ENCODE measurements at places on chromosomes 7 and 10.

DNA sequence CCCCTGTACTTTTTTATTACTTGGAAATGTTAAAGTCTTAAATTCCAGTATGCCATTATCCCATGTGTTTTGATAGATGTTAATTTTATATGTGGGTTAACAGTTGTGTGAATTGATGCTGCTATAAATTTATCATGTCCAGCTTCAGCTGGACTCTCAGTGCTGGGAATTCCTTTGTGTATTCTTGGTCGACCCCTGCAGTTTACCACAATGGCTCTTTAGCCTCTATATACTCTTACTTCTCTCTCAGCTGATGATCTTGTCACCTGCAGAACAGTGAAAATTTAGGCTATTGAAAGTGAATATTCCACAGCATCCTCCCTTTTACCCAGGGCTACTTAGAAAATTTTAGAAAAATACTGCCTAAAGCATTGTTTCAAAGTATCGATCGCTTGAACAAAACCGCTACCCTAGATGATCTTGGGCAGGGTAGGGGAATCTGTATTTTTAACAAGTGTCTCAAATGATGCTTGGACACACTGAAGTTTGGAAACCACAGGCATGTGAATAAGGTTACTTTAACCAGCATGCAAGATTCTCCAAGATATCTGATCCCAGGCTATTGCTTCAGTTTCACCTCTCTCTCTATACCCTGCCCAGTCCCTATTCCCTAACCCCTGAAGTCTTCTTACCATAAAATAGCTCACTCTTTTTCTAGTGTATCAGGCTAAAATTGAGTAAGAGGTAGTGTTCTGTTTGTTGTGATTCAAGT is 25.4 kb downstream of the LCOR start:
- no peak for DNase-seq

GRCh38 chr7:120933475-120933874 is 17.1 kb upstream of the ING3 start:
- DNase-seq: no peak

GRCh38 chr10:106185951-106186350 is 978.6 kb downstream of the SORCS1 start:
- DNase-seq: no peak

GRCh38 chr10:65791979-65792378 is 1133.9 kb upstream of the LRRTM3 start:
- DNase-seq: no peak

DNA sequence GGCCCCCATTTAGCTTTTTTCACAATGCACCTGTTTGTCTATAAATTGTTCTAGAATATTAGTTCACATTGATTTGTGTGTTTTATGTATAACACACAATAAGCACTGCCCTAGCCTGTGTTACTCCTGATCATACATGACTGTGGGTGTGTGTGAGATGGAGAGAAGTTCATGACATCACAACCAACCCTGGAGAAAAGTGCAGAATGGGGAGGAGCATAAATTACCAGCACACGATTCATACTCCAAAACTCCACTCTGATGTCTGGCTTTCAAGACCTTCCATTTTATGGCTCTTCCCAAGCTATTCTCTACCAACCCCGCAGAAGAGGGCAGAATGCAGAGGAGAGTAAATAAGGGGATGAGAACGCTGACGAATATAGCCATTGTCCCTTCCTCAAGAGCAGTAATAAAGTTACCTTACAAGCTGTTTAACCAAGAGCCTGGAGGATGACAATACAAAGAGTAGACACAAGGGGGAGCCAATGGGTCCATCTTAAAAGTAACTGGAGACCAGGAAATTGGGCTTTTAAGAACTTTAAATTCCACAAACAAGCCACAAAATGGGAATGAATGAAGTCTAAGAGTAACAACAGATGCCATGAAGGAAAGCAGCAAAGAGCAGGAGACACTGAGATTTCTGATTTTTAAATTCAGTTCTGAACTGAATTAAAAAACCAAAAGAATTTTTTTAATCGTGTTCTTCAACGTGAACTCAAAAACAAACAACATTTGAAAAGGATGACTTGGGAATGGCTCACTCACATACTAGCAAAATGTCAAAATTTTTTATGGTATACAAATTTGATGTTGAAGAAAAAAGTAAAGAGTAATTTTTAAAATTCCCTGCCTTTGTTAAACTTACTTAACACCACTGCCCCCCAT is 159.6 kb downstream of the PARD3 start:
- peak; percentile 100 for DNase-seq

DNA sequence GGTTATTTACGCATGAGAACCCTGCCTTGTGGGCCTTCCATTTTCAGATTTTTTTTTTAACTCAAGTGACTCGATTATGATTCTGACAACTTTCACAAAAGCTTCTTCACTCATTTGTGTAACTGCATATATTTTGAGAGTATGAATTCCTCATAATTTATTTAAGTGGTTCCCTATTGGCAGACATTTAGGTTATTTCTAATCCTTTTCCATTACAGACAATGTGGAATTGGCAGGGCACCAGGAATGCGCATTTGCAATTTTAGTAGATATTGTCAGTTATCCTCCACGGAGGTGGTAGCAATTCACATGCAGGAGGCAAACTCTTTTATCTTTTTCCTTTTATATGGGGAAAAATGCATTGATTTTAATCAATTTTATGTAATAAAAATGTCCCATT is 2.5 kb downstream of the TMEM176B start:
- no peak for DNase-seq

- no peak for DNase-seq
These were observed 45.0 kb upstream of the JAZF1 start for GRCh38 chr7:28225576-28225975.

DNA sequence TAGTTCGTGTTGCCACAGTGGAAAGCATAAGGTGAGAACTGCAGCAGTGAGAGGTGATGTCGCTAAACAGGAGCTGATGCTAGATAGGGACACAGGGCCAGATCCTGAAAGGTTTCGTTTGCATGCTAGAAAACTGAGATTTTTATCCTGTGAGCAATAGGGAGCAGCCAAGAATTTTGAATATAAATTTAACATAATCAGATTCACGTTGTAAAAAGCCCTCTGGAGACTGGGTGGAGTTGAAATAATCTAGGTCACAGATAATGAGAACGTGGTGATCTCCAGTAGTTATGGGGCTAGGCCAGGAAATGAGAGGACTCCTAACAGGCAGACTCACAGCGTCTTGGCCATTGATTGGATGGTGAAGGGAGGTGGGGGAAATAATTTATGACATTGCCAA is 92.1 kb upstream of the IMMP2L start:
- DNase-seq: no peak

GRCh38 chr7:129514683-129515082 is 12.4 kb downstream of the SMKR1 start:
- DNase-seq: no peak

- DNase-seq: no peak
These were observed 48.6 kb upstream of the APBB1IP start for GRCh38 chr10:26389533-26389932.

GRCh38 chr7:159040912-159041711 is 103.6 kb downstream of the VIPR2 start:
- DNase-seq: no peak

DNA sequence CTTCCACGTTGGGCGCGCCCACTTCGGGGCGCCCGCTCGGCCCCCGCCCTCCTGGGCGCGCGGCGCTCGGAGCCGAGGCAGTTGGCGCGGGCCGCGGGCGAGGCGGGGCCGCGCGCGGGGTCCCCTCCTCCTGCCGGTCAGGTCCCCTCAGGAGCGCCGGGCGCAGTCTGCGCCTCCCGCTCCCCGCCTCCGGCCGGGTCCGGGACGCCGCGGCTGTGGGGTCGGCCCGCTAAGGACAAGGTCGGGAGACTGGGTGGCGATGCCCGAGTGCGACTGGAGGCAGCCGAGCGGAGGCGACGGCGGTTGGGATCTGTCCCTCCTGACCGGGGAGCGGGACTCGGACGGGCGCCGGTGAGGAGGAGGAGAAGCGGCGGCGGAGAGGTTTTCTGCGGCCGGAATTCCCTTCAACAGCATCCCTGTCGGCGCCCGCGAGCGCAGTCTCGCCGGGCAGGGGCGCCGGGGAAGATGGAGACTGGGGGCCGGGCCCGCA is at the start of gene ATRNL1:
Gene ATRNL1 (plus strand): TSS at position 80 of the 490 bp plus-strand sequence. CDS start 386 bp downstream, at position 466.
- DNase-seq: no peak

DNA sequence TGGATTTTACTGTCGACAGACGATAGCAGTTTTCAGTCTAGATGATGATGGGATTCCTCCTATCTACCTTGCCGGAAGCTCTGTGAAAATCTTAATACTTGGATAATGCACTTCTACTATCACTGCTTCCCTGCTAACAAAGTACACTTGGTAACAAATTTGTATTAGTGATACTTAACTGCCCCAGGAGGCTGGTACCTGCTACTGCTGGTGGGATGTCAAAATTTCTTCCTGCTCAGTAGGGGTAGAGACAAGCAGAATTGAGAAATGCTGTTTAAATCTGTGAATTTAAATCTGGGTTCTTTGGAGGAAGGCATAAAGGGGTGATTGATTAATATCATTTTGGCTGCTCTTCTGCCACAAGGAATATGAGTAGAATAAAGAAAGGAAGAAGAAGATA is 99.8 kb upstream of the STRIP2 start:
- DNase-seq: no peak

DNA sequence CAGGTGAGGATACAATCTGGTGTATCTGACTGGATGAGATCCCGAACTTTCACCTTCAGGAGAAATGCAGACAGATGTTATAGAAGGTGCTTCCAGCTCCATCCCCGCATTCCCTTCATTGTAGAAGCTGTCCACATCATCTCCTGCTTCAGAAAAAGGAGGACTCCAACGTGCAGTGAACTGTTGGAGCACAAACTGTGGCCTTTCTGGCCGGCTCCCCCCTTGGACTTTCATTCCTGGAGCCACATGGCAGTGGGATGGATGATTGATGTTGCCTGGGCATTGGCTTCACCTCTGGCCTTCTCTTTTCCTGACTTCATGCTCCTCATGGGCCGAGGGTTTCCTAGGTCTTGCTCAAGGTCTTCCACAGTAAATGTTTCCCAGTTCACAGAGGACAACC is 29.6 kb upstream of the ZNF273 start:
- no peak for DNase-seq

DNA sequence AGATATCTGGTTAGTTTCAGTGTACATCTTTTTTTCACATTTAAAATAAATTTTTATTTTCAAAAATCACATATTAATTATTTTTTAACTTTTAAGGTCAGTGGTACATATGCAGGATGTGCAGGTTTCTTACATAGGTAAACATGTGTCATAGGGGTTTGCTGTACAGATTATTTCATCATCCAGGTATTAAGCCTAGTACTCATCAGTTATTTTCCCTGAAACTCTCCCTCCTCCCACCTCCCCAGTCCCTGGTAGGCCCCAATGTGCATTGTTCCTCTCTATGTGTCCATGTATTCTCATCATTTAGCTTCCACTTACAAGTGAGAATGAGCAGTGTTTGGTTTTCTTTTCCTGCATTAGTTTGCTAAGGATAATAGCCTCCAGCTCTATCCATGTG is 323.0 kb downstream of the C7orf25 start:
- no peak for DNase-seq

DNA sequence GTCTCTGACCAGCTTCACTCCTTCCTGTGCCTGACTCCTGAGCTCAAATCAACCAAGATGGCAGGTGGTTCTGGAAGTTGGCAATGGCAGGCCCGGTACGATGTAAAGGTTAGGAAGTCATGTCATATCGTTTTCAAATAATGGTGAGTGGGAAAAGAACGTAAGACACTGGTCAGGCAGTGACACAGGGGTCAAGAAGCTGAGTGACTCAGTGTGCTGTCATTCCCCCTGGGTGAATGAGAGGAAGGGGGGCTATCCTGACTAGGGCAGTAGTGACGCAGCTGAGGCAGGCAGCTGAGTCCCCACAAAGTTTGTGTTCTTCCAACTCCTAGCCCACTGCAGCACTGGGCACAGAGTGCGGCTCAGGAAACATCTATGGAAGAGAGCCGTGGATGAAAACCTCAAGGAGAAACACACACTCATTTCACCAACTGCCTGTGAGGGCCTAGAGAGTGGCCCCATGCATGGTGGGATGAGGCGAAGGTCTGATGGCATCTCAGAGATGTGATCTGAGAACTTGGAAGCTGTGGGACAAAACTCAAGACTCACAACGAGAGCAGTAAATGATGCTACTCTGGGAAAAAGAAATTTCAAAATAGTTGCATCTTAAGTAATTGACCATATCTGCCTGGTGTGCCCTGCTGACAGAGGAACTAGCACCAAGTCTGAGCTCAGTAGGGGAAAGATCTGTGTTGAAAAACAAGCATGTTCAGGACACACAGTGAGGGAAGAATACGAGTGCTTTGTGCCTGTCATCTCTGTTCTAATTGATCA is 23.2 kb downstream of the CREB3L2 start:
- peak; percentile 92 for DNase-seq

- no peak for DNase-seq
These were observed 108.0 kb downstream of the DNAJB6 start for GRCh38 chr7:157444843-157445135.

DNA sequence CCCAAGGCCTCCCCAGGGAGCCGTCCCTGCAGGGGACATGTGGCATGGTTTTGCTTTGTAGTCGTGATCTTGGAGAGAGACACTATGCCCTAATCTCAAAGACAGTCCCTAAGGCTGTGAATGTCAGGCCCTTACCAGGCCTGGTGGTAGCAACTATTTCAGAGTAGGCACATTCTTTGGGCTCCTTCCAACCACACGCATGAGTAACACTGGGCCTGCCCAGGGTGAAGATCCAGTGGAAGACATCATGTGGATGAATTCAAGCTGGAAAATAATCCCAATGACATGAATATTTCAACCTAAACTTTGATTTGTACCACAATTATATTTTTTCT is 39.5 kb upstream of the INSIG1 start:
- DNase-seq: peak; percentile 68

GRCh38 chr10:15744217-15744865 is 24.6 kb upstream of the ITGA8 start:
- peak; percentile 34 for DNase-seq

DNA sequence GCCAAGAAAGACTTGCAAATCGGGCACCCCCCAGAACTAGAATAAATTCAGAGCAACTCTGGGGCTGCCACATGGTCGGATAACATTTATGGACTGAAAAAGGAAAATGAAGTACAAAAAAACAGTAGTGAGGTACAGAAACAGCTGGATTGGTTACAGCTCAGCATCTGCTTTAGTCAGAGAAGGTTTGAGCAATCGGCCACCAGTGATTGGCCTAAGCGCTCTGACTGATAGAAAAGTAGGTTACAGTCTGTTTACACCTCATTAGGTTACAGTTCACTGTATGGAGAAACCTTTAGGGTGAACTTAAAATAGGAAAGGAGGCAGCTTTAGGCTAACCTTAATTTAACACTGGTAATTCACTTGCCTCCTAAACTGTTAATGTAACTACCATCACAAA is 102.0 kb upstream of the DKK1 start:
- no peak for DNase-seq

DNA sequence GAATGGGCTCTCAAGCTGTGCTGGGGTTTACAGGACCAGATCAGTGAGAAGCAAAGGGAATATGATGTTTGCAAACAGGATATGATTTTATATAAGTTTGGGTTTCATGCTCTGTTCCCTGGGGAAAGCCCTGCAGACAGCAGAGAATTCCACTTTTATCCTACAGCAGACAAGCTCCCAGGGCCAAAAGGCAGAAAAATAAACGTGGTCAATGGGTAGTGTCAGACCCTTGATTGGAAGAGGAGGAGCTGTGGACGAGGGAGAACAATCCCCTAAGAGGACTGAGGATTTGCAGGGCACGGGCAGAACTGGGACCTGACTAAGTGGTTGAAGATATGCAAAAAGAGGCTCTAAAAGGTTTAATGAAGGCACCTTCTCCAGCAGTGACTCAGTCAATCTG is 275.3 kb downstream of the HDAC9 start:
- DNase-seq: no peak

Measured in PC-3 (cell line).